Large intestine (tissue), 12 donors: ENCODE measurements at places on chromosomes 5 and 9. TPM values are rescaled to one million over a fixed set of nuclear protein-coding genes. Genes with fewer than 3 reads are reported as not detected.

Gene UBE2QL1
- 0.81 TPM for polyA plus RNA-seq

Gene MCC
- 5.2 TPM for polyA plus RNA-seq

Gene SLC46A2
- 0.43 TPM for polyA plus RNA-seq

Gene CCNJL
- 12.7 TPM for polyA plus RNA-seq

Gene TNFAIP8
- 17.1 TPM for polyA plus RNA-seq

Gene GPX3
- polyA plus RNA-seq = 34.3 TPM
